Activated gamma-delta T cell treated with anti-CD3 and anti-CD28 coated beads, Interleukin-2, amount 50 U/mL, for 16 hours (primary cell): ENCODE measurements at places on chromosomes 7 and 10.

DNA sequence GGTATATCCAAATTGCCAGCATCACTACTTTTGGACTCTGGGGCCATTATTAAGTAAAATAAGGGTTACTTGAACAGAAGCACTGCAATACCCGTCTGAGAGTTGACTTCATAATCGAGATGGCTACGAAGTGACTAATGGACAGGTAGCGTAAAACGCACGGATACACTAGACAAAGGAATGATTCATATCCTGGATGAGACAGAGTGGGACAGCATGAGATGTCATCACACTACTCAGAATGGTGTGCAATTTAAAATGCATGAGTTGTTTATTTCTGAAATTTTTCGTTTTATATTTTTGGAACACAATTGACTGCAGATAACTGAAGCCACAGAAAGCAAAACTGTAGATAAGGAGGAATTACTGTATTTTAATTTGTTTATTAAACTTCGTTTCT, 421.5 kb upstream of the LRGUK start:
- no peak for DNase-seq

DNA sequence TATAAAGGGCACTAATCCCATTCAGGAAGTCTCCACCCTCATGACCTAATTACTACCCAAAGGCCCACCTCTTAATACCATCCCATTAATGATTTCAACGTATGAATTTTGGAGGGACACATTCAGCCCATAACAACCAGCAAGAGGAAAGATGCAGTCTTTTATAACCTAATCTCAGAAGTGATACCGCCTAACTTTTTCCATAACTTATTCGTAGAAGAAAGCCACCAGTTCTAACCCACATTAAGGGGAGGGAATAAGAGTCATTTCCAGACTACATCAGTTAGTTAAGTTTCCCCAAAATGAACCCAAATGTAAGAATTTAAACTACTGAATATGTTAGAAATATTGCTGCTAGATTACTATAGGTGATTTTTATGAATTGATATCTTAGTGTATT, 32.1 kb upstream of the LHFPL3 start:
- DNase-seq, result no peak

- no peak for DNase-seq
These were observed 13.2 kb downstream of the LAMB1 start for GRCh38 chr7:107989618-107990373.

DNA sequence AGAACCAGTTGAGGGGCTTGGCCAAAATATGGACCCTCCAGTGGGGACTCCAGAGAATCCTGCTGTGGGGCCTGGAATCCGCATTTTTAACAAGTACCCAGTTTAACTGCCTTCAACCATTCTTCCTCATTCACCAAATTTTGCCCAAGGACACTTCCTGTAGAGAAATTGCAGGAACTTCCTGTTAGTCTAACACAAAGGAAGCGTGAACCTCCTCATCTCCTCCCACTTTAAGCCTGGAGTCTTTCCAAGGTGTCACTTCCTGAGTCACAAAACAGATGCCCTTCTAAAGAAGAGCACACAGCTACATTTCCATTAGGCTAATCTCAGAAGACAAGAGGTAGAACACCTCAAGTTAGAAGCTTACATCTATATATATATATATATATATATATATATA, 188.4 kb downstream of the PPP1R17 start:
- no peak for DNase-seq
